ENCODE measurements at places on chromosomes 11 and 22. TPM values are rescaled to one million over a fixed set of nuclear protein-coding genes. Genes with fewer than 3 reads are reported as not detected.

SPA17 gene
- total RNA-seq: 2.4 TPM

FIBIN gene
- 14.2 TPM for total RNA-seq

IFT27 gene
- 10.8 TPM for total RNA-seq

- no peak for DNase-seq
These were observed 92.5 kb downstream of the APIP start for GRCh38 chr11:34823639-34824038.

DNA sequence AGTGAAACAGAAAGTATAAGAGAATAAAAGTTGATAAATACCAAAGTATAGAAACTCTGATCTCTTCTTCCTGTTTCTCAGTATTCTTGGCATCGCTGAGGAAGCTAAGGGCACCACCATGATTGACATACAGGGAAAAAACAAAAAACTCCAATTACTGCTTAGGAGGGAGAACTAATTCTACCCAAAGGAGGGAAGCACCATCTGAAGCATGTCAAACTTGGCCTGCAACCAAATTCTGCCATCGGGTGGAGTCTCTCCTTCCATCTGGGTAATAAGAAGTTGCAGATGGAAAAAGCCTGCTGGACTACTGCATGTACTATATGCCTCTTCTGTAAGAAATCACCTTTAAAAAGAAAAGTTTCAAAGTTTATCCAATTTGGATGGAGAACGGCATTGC, 30.5 kb upstream of the PPP2R1B start:
- no peak for DNase-seq

Data from bronchial epithelial cell (primary cell).